Left kidney (tissue), 8 donors: ENCODE measurements at places on chromosomes 2 and 18. TPM values are rescaled to one million over a fixed set of nuclear protein-coding genes. Genes with fewer than 3 reads are reported as not detected.

MC5R gene
- polyA plus RNA-seq, result 0.22 TPM

RTP5 gene
- polyA plus RNA-seq, result not detected

KCNG2 gene
- 0.13 TPM for polyA plus RNA-seq

KCNK3 gene
- 1.1 TPM for polyA plus RNA-seq

SPDYA gene
- 3.9 TPM for polyA plus RNA-seq

B3GNT7 gene
- 3.1 TPM for polyA plus RNA-seq
